ENCODE measurements at places on chromosomes 13 and 19. TPM values are rescaled to one million over a fixed set of nuclear protein-coding genes. Genes with fewer than 3 reads are reported as not detected.

- peak; percentile 87 for DNase-seq
These were observed 21.7 kb upstream of the LAMP1 start for GRCh38 chr13:113275387-113275786.

NAPA gene
- total RNA-seq = 193 TPM

ZNF667 gene
- total RNA-seq = not detected

- no peak for DNase-seq
These were observed 1.2 kb downstream of the TBC1D17 start for GRCh38 chr19:49878744-49879070.

- DNase-seq = no peak
These were observed 1.4 kb downstream of the CLEC4G start for GRCh38 chr19:7730286-7731217.

DNA sequence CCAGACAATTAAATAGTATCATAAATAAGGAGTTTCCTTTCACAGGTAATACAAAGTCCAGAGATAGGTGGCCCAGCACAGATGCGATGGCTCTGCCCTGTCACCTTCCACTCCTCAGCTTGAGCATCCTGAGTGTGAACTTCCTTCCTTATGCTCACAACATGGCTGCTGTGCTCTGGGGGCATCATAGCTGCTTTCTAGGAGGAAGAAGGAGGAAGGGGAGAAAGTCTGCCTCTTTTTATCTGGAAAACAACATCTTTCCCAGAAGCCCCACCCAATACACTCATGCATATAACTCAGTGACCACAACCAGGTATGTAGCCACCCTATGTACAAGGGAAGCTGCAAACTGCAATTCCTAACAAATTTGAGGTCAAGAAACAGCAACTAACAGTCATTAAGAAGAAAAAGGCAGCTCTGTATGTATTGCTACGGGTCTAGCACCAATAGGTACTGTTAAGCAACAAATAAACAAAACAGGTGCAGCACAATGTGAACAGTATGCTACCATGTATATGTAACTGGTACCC is 201.2 kb upstream of the UBL3 start:
- DNase-seq = no peak

- DNase-seq = no peak
These were observed 184.2 kb downstream of the LACC1 start for GRCh38 chr13:44063881-44064280.

DNA sequence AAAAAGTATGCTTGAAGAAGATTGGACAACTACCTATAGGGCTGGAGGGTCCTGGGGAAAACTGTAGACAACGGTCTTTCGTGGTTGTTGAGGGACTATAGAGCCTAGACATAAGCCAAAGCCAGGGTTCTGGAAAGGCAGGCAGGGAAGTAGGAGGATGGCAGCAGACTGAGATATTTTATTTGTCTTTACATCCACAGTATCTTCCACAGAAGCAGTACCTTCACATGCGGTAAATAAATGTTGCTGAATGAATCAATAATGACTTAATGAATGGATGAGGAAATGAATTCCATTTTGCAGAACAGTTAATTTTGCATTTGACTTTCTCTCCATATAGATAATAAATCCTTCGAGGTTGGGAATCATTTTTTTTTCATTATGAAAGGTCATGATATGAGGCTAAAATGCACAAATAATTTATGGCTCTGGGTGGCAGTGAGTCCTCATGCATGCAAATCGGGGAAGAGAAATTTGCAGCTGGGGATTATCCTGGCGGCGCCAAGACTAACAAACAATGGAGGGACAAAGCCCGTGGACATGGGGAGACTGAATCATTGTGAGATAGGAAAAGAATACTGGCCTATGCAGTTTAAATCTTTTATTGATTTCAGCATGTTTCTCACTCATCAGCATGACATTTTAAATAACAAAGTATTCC is 102.0 kb downstream of the ERCC5 start:
- DNase-seq = peak; percentile 49

GRCh38 chr13:72648513-72649065 is 78.8 kb downstream of the MZT1 start:
- peak; percentile 38 for DNase-seq

- no peak for DNase-seq
These were observed 814 bp downstream of the S1PR2 start for GRCh38 chr19:10230173-10230860.

KIR3DL2 gene
- not detected for total RNA-seq

DNA sequence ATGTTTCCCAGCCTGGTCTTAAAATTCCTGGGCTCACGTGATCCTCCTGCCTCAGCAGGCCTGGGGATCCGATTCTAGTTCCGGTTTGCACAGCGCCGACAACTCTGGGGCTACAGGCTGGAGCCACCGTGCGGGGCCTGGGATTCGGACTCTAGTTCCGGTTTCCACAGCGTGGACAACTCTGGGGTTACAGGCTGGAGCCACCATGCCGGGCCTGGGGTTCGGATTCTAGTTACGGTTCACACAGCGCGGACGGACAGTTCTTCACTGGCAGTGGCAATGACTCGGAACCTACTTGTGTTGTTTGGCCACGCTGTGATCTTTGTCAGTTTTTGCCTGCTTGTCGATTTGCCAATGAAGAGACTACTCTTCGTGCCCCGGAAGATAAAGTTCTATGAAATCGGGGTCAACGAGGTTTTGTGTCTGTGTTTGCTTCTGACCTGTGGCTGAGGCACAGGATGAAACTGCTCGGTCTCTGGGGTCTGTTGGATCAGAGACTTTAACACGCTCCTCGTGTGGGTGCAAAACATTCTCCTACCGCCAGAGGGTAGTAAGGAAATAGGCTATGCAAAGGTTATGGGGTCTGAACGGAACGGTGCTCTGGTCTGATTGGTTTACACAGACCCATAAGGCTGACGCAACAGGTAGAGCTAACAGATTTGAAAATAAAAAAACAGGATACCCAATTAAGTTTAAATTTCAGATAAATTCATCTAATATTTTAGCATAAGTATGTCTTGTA is 12.1 kb upstream of the ZSCAN1 start:
- DNase-seq = peak; percentile 40

DNA sequence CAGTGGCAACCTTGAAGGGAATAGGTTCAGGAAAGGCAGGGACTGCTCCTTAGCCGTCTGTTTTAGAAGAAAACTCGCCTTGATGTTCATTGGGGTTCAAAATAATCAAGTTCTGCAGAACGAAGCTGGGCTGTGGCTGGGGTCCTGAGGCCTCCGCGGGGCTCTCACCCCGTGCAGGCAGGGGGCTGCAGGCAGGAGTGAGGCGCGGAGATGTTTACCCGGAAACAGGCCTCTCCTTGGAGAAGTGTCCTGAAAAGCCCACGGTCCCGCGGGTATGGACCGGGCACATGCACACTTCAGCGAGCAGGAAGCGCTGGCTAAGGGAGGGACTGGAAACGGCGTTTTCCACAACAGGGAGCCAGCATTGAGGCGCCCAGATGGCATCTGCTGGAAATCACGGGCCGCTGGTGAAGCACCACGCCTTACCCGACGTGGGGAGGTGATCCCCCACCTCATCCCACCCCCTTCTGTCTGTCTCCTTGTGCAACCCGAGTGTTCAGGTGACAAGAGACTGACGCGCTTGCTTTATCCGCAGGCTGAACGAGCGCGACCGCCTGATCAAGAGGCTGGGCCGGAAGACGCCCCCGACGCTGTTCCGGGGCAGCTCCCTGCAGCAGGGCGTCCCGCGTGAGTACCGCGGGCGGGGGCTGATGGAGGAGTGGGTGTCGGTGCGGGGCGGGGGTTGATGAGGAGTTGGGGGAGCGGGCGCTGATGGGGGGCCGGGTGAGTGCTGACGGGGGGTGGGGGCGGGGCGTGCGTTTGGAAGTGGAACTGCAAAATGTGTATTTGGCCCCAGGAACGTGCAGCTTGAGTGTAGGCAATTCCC is 39.6 kb downstream of the SHISA2 start:
- DNase-seq = no peak

EBI3 gene
- total RNA-seq = not detected

DNA sequence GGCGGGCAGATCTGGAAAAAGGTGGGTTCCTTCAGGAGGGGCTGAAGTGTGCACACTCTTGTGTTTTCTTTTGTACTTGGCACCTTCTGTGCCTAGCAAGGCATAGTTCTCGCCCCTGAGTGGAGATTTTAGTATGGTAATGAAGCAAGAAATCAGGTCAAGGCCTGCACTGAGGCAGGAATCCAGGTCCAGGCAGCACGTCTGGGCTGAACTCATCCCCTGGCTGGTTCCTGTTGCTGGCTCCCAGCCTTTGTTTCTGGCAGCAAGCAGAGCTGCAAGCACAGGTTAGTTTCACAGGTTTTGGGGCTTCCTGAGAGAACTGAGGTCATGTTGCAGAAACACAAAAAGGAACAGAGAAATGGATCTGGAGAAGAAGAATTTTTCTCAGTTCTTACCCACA is 21.2 kb downstream of the SIGLEC7 start:
- DNase-seq = no peak

- DNase-seq = no peak
These were observed 1292.4 kb upstream of the MIR17HG start for GRCh38 chr13:90055121-90055520.

NMRK2 gene
- total RNA-seq = not detected

GRCh38 chr13:41471785-41472184 is 14.4 kb downstream of the RGCC start:
- no peak for DNase-seq

Data from HT-29 (cell line).